ENCODE measurements at places on chromosomes 5 and 9.

- no peak for DNase-seq
These were observed 15.9 kb upstream of the GPX3 start for GRCh38 chr5:151004499-151004898.

- DNase-seq = no peak
These were observed 28.5 kb downstream of the CFAP90 start for GRCh38 chr5:7822449-7822848.

DNA sequence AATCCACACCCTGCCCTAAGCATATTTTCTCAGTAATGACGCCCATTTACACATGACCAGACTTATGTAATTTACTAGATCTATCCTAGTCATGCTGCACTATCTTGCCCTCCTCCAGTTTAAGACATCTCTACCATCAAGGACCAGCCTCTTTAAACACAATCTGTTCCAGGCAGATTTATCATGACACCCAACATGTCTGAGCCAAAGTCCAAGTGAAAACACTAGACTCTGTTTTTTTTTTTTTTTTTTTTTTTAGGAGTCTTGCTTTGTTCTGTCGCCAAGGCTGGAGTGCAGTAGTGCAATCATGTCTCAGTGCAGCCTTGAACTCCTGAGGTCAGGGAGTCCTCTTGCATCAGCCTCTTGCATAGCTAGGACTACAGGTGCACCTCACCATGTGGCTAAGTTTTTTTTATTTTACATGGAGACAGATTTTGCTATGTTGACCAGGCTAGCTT is 354.6 kb downstream of the ARRDC3 start:
- no peak for DNase-seq

GRCh38 chr5:142690667-142691066 is 4.8 kb upstream of the FGF1 start:
- DNase-seq = no peak

- no peak for DNase-seq
These were observed 38.9 kb upstream of the TRAF1 start for GRCh38 chr9:120965344-120966012.

DNA sequence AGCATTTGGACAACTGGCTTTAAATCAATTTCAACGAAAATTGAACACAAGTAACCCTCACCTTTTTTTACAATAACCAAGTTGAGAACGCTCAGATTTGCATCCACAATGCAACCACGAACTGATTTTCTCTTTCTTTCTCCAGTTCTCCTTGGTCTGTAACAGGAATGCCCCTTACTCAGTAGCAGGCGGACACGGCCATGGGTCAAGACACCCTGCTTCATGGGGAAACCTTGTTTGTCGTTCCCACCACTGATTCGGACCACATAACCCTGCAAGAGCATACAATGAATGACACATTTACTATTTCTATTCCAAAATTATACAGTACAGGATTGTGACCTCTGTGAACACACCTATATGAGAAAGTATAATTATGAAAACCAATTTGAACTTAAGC is 1.4 kb downstream of the RPS6 start:
- DNase-seq = no peak

All from D341Med (cell line).